Right renal cortex interstitium (tissue), 3 donors: ENCODE measurements at places on chromosomes 4 and X. TPM values are rescaled to one million over a fixed set of nuclear protein-coding genes. Genes with fewer than 3 reads are reported as not detected.

- DNase-seq: no peak
These were observed 130.1 kb downstream of the EGF start for GRCh38 chr4:110042545-110043517.

Gene KLB
- 0.26 TPM for polyA plus RNA-seq

- DNase-seq: no peak
These were observed 401.8 kb downstream of the PRDM5 start for GRCh38 chr4:120520761-120521160.

Gene HAND2
- polyA plus RNA-seq: not detected

Gene PPARGC1A
- polyA plus RNA-seq: 36.2 TPM

GRCh38 chr4:28241021-28241420 is 1380.4 kb downstream of the STIM2 start:
- DNase-seq: no peak

DNA sequence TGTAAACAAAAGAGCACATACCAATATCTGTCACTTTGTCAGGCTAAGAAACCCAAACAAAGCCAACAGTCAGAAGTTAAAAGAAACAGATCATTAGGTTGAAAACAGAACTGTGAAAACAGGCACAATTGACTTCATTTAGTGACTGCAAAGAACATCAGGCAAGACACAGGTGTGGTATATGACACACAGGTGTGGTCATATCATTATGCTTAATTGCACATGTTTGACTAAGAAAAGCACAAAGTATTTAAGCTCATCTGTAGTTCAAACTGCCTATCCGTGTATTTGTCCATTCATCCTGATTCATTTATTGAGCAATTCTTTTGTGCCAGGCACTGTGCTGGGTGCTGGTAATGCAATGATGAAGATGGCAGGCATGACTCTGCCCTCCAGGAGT is 150.7 kb downstream of the DEFB131A start:
- DNase-seq: no peak

- DNase-seq: no peak
These were observed 518 bp upstream of the CNKSR2 start for GRCh38 chrX:21373637-21374162.

GRCh38 chr4:102217775-102218355 is 127.4 kb downstream of the SLC39A8 start:
- no peak for DNase-seq

Gene BRS3
- not detected for polyA plus RNA-seq

Gene ADAMTS3
- polyA plus RNA-seq: 9.8 TPM

Gene MAGED4
- 50.1 TPM for polyA plus RNA-seq

DNA sequence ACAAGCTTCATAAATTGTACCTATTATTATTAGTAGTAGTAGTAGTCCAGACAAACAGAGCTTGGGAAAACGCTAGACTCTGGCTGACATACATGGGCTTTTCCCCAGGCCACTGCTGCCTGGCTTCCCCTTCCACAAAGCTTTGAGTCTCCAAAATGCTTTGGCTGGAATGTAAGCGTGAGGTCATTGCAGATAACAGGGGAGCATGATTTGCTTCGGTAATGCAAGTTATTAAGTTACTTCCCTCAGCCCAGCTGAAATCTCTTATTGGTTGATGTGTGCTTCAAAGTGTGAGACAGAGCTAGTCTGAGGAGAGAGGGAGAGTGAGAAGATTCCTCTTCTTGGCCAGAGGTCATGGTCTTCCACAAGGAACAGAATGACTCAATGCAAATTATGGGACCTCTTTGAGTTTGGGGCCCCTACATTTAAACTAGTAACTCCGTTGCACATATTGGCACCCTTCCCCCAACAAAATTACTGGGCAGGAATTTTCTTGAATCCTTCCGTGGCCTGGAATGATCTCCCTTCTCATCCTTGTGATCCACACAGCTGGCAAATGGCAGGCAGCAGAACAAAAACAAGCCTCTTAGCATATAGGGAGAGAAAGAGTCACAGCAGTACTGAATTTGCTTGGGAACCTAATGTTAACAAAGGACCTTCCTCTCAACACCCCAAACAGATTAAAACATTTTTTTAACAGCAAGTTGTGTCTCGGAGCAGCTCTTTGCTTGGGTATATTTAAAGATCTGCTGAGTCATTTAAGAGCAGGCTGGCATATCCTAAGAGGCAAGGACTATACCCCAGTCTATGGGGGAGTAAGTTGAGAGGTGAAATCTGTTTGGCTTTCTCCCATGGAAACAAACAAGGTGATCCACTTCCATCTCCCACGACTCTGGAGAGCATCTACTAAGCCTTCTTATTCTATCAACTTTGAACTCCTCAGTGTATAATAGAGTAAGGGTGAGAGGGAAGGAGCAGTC is 19.9 kb downstream of the AR start:
- DNase-seq: no peak

DNA sequence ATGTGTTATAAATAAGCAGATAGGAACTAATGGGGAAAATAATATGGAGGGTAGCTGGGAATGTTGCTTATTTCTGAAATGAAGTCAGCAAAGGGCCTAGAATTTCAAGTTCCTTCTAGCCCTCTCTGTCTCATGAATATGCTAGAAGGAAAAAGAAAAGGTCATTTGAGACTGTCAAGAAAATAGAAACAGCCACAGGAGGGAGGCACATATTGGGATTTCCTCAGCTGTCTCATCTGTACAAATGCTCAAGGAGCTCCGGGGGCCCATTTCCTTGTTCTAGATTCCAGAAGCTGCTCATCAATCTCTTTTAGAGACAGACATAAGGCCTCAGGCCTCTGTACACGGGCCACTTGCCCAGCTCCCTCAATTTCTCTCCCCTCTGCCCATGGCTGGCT is 127.6 kb upstream of the ETNPPL start:
- DNase-seq: no peak
